Globus pallidus (tissue), 1 donor: ENCODE measurements at places on chromosomes 7 and 10.

- DNase-seq: peak; percentile 78
These were observed 1.7 kb upstream of the CTNNA3 start for GRCh38 chr10:67697724-67698131.

GRCh38 chr10:12838366-12838765, 163.1 kb downstream of the CCDC3 start:
- DNase-seq: no peak

GRCh38 chr7:131027287-131027773, 293.3 kb upstream of the KLF14 start:
- no peak for DNase-seq

DNA sequence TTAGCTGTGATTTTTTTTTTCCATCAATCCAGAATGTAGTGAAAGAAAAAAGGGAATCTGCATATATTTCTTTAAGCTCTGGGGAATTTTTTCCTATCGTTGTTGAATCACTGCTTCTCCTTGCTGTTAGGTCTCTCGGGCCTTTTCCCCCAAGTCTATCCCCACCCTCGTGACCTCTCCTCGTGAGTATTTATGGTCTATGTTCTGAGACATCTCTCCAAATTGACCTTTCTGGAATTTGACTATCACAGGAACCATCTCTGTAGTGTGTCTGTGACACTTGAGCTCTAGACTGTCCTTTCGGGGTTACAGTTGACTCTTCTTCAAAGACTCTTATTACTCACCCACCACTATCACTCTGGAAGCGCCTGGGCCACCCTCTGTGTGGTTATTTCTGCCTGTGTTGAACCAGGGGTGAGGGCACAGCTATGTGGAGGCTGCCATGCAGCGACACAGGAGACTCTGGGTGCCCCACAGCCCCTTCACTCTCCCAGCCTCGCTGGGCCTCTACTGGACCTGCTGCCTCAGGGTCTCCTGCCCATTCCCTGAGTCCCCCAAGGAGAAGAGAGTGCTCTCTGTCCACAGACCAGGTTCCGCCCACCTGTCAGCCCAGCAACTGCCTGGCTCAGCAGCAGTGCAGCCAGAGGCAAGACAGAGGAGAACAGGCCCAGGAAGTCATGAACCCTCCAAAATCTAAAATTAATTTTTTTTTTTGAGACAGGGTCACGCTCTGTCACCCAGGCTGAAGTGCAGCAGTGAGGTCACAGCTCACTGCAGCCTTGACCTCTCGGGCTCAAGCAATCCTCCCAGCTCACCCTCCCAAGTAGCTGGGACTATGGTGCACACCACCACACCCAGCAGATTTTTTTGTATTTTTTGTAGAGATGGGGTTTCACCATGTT, 45.7 kb upstream of the PTPRN2 start:
- no peak for DNase-seq

GRCh38 chr7:4904346-4904745, 20.8 kb upstream of the RADIL start:
- DNase-seq: no peak

GRCh38 chr10:8752146-8752843, 697.8 kb downstream of the GATA3 start:
- no peak for DNase-seq

DNA sequence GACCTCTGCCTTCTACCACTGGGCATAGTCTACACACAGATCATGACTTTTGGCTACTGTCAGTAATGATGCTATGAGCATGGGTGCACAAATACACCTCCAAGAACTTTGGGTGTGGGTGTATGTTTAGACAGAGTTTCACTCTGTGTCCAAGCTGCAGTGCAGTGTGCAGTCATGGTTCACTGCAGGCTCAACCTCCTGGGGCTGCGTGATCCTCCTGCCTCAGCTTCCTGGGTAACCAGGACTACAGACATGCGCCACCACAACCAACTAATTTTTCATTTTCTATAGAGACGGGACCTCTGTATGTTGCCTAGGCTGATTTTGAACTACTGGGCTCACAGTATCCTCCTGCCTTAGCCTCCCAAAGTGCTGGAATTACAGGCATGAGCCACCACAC, 194.4 kb downstream of the NSUN6 start:
- no peak for DNase-seq

DNA sequence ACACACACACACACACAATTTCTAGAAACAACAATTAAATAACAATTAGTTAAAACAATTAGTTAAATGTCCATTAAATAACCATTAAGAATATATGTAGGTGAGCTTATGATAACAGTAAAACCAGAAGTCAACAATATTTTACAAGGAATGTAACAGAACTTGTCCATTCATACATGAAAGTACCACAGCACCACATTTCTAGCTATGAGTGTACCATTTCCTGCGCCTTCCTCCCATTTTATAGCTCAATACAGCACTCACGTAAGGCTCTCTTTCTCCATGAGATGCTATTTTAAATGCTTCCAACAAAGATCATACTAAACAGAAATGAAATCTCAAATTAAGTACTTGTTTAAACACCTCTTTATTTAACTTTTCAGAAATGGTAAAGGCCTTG, 367.3 kb upstream of the ZWINT start:
- no peak for DNase-seq

DNA sequence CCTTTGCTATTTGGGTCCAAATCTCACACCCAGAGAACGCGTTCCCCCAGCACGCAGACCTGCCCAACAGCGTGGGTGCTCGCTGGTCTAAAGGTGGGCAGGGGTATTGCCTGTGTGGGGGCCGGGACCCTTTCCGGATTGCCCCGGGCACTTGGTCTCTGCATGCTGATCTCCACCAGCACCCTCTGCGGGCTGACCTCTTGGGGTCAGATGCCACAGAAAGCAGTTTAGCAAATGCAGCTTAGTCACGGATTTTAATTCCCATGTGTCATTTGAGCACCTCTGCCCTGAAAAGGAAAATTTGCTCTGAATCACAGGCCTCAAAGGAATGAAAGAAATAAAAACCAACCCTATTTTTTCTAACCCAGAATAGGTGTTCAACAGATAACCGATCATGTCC, 46.7 kb downstream of the PKD1L1 start:
- no peak for DNase-seq

DNA sequence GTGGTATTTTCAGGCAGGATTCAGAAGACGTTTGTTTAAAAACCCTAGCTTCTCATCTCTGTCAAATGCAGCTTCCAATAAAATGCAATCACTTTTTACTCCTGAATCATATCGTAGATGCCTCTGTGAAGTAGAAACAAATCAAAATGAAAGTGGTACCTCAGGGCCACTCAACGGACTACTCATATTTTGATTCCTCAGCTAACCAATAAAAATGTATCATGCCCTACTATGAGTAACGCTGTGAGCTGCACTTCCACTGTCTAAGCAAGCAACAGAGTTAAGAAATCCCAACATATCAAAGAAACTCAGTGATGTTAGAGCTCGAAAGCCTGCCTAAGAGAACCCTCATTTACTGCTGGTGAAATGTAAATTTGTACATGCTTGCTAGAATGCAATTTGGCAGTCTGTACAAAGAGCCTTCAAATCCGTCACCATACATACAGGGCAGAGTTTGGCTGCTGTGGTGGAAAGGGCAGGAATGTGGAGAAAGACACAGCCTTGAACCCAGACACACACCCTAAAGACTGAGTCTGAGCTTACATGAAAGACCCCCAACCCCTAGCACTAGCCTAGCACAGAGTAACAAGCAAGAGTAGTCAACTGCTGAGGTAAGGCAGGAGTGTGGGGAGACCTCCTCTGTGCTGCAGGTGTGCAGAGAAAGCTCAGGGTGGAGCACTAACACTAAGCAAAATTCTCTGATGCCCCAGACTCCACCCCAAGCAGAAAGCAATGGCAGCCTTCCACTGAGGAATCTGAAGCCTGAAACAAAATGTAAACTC, 151.5 kb downstream of the ANK3 start:
- DNase-seq: no peak

DNA sequence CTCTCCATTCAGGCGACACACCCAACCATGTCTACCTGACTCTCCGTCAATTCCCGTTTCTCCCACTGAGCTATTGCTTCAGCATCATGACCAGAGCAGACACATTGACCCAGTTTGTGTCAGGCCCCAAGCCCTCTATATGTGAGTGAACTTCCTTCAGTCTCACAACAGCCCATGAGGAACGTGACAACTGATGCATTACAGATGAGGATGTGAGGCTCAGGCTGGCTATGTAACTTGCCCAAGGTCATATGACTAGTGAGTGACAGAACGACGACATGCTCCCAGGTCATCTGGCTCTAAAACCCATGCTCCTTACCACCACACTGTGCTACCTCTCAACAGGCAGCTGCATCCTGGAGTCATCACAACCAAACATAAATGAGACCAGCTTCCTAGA, 3.7 kb downstream of the TMEM140 start:
- no peak for DNase-seq

DNA sequence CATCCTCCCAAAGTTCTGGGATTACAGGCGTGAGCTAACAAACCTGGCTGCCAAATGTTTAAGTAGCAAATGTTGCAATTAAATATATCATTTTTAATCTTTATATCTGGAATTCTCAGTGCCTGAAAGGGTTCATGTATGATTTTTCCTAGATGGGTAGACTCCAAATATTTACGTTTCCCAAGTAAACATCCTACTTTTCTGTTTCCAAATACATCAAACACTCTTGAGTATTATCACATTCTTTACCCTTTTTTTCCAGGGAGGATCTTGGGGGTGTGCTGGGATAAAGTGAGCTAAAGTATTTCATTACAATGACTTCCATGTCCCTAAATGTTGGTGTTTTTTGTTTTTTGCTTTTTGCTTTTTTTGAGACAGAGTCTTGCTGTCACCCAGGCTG, 32.9 kb upstream of the CYTH3 start:
- DNase-seq: no peak

DNA sequence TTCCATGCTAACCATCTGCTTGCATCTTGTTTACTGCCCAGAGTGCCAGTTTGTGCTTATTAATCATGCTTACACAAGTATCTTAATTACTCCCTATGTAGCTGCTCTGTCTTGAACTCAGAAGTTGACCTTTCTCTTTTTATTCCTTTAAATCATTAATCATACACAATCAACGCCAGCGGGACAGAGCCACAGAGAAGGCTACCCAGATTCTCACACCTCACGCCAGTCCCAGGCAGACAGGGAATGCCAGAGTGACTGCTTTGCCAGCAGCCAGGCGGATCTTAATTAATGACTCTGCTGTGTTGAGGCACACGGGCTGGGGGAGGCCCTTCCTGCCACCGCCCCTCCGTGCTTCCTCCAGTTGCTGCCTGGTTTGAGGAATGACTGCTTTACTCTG, 229.4 kb downstream of the LRMDA start:
- no peak for DNase-seq

- no peak for DNase-seq
These were observed 13.5 kb downstream of the SLK start for GRCh38 chr10:103980288-103980906.

GRCh38 chr10:126199221-126199998, 188.9 kb downstream of the ADAM12 start:
- DNase-seq: no peak

DNA sequence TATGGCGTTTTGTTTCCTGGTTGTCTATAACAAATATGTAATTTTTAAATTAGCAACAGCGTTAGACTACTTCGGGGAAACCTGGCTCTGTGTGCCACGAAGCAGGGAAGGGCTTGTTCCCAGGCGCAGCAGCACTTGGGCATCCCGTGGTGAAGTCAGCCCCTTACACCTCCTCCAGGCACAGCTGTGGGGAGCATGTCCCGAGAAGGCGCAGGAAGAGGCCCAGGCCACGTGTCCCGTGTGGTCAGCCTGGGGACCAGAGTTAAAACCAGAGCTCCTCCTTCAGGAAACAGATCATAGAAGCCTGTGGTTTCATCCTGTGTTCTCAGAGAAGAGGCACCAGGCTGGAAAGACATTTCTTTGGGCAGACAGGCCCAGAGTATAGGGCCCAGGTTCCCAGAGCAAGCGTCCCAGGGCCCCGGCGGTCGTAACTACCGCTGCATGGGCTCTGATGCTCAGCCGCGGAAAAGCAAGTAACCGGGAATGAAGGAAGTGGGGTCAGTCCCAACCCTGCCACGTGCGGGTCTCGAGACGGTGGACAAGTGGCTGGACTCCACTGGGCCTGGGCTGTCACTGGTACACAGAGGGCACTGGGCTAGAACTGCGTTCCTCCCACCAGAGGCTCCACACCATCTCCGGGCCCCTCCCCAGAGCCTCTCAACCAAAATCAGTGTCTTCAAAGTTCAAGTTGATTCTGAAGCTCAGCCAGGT, 7.1 kb downstream of the NUDT1 start:
- DNase-seq: peak; percentile 50
